ENCODE measurements at places on chromosomes 12 and 14. TPM values are rescaled to one million over a fixed set of nuclear protein-coding genes. Genes with fewer than 3 reads are reported as not detected.

Gene WNT5B
- total RNA-seq, result 72.3 TPM

Gene FSCB
- not detected for total RNA-seq

Gene CFAP251
- total RNA-seq, result 3.0 TPM

Gene LMNTD1
- total RNA-seq, result not detected

Gene KRT4
- not detected for total RNA-seq

Gene GMFB
- total RNA-seq, result 48.2 TPM

Gene TBC1D30
- total RNA-seq, result 0.83 TPM

Gene KRT7
- total RNA-seq, result 0.27 TPM

Gene NAB2
- total RNA-seq, result 28.2 TPM

Gene HNF1A
- total RNA-seq, result under 0.01 TPM

Gene KLRD1
- total RNA-seq, result 1.5 TPM

Gene BDKRB1
- 0.36 TPM for total RNA-seq

Gene TAS2R42
- not detected for total RNA-seq

Gene CCDC197
- total RNA-seq, result not detected

Data from sigmoid colon (tissue), 7 donors.